ENCODE measurements at places on chromosomes 13 and 19.

DNA sequence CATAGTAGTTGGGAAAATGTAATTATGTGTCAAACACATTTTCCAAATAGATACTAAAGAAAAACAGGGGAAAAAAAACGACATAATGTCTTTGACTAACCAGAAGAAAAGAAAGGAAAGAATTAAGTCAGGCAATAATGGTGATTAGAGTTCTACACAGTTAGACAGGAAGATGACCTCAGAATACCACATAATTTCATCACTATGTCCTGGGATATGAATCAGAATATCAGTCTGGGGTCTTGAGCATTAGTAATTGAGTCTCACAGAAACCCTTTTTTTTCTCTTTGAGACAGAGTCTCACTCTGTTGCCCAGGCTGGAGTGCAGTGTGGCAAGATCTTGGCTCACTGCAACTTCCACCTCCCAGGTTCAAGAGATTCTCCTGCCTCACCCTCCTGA, 503.4 kb downstream of the SLITRK1 start:
- DNase-seq = no peak

DNA sequence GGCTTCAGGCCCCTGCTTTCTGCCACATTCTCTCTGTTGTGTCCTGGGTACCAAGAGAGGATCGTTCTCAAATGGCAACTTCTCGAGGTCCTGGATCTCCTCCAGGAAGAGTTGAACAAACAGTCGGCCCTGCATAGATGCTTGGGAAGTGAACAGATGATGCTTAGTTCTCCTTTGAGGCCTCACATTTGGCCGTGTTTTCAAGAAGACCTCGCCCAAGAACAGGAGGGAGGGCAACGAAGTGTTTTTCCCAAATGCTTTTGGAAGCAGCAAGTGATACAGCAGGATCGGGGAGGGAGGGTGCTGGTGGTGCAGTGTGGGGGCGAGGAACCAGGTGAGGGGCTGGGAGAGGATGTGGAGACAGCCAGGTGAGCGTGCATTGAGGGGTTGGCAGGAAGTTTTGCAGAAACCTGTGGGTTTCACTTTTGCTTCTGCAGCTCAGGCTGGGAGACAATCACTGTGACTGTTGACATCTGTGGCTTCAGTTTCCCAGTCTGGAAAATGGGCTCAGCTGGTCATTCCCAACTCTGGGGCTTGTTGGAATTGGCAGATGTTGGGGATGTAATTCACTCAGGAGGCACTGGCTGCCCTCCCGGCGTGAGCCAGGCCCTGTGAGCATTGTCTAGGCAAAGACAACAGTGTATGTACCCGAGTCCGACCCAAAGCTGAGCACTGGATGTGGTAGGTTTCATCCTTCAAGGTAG, 21.6 kb downstream of the MAST3 start:
- DNase-seq = no peak

- DNase-seq = no peak
Measured at GRCh38 chr13:20796791-20797508, 23.2 kb upstream of the EEF1AKMT1 start.

- no peak for DNase-seq
Measured at GRCh38 chr13:97429681-97430081, 4.3 kb upstream of the RAP2A start.

DNA sequence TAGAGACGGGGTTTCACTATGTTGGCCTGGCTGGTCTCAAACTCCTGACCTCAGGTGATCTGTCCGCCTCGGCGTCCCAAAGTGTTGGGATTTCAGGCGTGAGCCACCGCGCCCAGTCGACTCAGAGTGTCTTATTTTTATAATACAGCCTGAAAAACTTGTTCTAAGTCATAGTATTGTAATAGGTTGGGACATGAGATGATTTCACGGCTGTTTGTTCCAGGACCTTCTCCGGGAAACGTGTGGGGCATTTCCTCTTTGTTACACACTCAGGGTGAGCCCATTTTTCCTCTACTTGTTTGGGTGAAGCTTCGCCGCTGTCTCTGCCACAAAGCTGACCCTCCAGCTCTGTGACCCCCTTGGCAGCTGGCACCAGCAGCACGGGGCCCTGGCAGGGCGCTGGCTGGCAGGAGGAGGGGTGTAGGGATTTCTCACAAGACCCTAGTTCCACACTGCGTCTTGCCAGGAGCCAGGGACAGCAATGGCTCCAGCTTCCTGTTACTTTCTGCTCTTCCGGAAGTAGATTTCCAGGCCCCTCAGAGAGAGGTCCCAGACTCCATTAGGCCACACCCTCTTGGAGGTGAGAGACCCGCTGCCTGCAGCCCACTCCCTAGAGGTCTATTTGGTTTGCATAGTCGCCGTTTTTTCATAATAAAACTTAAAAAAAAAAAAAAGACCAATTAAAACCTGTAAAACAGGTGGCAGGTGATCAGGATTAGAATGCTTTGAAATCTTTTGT, 15.6 kb downstream of the FGF21 start:
- DNase-seq = no peak

DNA sequence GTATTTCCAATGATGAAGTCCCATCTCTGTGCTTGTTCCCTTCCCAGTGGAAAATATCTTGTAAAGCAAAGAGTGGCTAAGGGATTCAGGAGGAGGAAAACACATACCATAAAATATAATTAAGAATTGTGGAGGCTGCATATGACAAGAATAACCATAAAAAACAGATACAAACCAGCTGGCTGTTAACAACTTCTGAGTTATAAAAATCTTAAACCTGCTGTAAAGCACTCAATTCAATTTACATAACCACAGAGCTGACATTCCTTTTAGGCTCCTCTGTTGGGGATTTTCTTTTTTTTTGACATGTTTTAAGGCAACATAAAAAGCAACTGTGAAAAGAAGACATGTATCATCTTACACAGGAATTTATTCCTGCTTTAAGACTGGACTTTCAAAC, 207.6 kb downstream of the DACH1 start:
- DNase-seq = no peak

DNA sequence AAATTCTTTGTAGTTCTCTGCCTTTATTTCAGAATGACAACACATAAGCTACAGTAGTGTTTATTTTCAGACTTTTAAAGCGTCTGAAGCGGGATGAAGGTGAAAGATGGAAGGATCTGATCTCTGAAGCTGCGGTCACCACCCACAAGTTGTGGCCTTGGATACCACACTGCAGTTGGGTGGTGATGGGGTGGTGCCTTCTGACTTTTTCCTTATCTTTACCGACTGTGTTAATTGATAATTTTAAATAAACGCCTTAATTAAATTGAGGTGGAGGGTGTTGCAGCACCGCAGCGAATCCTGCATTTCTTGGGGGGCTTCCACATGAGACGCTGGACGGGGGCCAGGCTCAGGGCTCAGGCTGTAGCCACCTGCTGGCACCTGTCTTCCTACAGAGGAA, 1.3 kb downstream of the TFDP1 start:
- DNase-seq = peak; percentile 5

DNA sequence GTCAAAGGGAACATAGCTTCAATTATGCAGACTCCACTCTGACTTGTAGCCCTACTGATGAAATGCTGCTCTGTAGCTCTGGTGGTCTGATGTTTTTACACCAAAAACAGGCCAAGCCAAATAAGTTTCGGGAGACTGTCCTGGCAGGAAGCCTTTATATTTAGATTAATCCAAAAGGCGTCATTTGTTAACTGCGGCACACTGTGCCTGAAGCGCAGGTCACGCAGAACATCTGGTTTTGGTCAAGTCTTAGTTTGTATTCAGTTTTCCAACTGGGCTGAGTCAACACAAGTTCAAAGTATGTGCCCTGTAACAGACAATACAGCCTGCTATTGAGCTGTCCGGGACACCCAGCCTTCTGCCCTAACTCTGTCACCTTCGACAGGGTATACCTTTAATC, 154.6 kb upstream of the IPO5 start:
- no peak for DNase-seq

GRCh38 chr19:54312436-54313377, at the start of gene LILRA5:
LILRA5 (minus strand) TSS chr19:54313166; CDS start chr19:54313019, 147 bp downstream.
- DNase-seq = no peak

- no peak for DNase-seq
Measured at GRCh38 chr13:103525530-103525929, 459.3 kb upstream of the SLC10A2 start.

GRCh38 chr13:66574606-66575005, 655.5 kb downstream of the PCDH9 start:
- no peak for DNase-seq

GRCh38 chr13:39130301-39130700, 92.0 kb downstream of the NHLRC3 start:
- DNase-seq = no peak

GRCh38 chr19:39582891-39583625, 19.3 kb upstream of the LGALS13 start:
- no peak for DNase-seq

DNA sequence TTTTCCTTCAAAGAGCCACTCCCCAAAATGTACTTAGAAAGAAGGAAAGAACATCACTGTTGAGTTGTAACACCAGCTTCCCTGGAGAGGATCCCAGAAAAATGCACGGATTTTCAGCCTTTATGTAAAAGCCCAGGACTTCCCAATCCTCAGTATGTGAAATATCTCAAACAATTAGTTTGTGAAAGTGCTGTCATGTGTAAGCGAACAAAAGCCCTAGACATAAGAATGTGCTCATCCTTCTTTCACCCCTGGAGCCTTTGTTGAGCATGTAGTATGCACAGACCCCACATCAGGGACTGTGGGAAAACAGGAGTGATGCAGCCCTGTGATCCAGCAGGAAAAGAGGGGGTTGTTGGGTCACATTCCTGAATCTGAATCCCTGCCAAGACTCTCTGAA, 441.4 kb upstream of the ZNF507 start:
- no peak for DNase-seq

Data from Caco-2 (cell line).